ENCODE measurements at places on chromosomes 3 and 15. TPM values are rescaled to one million over a fixed set of nuclear protein-coding genes. Genes with fewer than 3 reads are reported as not detected.

The ELL3 gene
- 2.4 TPM for total RNA-seq

The SHQ1 gene
- 8.7 TPM for total RNA-seq

The ISG20 gene
- total RNA-seq: 5.7 TPM

The CYP19A1 gene
- not detected for total RNA-seq

The GAP43 gene
- not detected for total RNA-seq

The NISCH gene
- total RNA-seq: 39.3 TPM

The DGKG gene
- total RNA-seq: 1.4 TPM

The GADL1 gene
- not detected for total RNA-seq

The ATP13A5 gene
- not detected for total RNA-seq

The CACNA1D gene
- total RNA-seq: 8.0 TPM

The CCDC39 gene
- total RNA-seq: not detected

The KBTBD8 gene
- 1.5 TPM for total RNA-seq

The CCPG1 gene
- total RNA-seq: 60.2 TPM

The PLCB2 gene
- total RNA-seq: 8.7 TPM

The FOXL2 gene
- 0.10 TPM for total RNA-seq

The MEX3B gene
- total RNA-seq: 0.43 TPM

The GOLGA8G gene
- not detected for total RNA-seq

The ARPP21 gene
- 0.63 TPM for total RNA-seq

The EXD1 gene
- total RNA-seq: not detected

The ZNF609 gene
- total RNA-seq: 16.3 TPM

The GP5 gene
- total RNA-seq: 0.10 TPM

The B3GNT5 gene
- total RNA-seq: 0.70 TPM

The AKAP13 gene
- total RNA-seq: 60.5 TPM
